ENCODE measurements at places on chromosomes 11 and 22. TPM values are rescaled to one million over a fixed set of nuclear protein-coding genes. Genes with fewer than 3 reads are reported as not detected.

The HEPHL1 gene
- total RNA-seq = not detected

The LRRC75B gene
- total RNA-seq = not detected

The RTN3 gene
- total RNA-seq = 78.6 TPM

The INPPL1 gene
- 195 TPM for total RNA-seq

The SMIM35 gene
- total RNA-seq = 0.67 TPM

The RBFOX2 gene
- 55.4 TPM for total RNA-seq

The C11orf16 gene
- not detected for total RNA-seq

The GSTT2 gene
- not detected for total RNA-seq

The FAM227A gene
- 0.57 TPM for total RNA-seq

The KRTAP5-10 gene
- total RNA-seq = not detected

The KRTAP5-8 gene
- not detected for total RNA-seq

The GRM5 gene
- total RNA-seq = not detected

The MOV10L1 gene
- total RNA-seq = 1.1 TPM

The BCR gene
- total RNA-seq = 38.7 TPM

The ANGPTL5 gene
- total RNA-seq = not detected

The APOL4 gene
- not detected for total RNA-seq

The TMPRSS6 gene
- total RNA-seq = not detected

The LRRC32 gene
- 25.3 TPM for total RNA-seq

The FZD4 gene
- 0.17 TPM for total RNA-seq

The ACER3 gene
- total RNA-seq = 12.2 TPM

The OR8A1 gene
- not detected for total RNA-seq

The TRIM6 gene
- not detected for total RNA-seq

The SMIM38 gene
- 0.11 TPM for total RNA-seq

The OR4D10 gene
- not detected for total RNA-seq

All from OCI-LY7 (cell line).